ENCODE measurements at places on chromosomes 3 and 15.

DNA sequence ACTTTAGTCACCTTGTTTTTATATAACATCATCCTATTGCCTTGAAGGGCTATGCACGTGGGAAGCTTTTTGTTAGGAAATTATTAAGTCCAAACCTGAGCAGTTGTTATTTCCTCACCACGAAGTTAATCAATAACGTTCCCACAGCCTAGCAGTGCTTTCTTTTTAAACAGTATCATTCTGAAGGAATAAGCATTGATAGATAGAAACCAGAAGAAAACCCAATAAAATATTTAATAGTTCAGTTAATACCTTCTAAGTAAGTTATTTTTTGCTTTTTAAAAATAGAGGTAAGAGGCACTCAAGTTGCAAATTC is 149.3 kb downstream of the KCNMB2 start:
- no peak for DNase-seq

- no peak for DNase-seq
Observed at GRCh38 chr15:40290918-40291574, 8.2 kb upstream of the ANKRD63 start.

- DNase-seq, result no peak
Observed at GRCh38 chr3:9226326-9226725, 23.1 kb downstream of the SRGAP3 start.

- no peak for DNase-seq
Observed at GRCh38 chr3:12908859-12909258, 67.5 kb upstream of the RPL32 start.

GRCh38 chr3:178588628-178589027 is 52.4 kb downstream of the KCNMB2 start:
- DNase-seq, result no peak

DNA sequence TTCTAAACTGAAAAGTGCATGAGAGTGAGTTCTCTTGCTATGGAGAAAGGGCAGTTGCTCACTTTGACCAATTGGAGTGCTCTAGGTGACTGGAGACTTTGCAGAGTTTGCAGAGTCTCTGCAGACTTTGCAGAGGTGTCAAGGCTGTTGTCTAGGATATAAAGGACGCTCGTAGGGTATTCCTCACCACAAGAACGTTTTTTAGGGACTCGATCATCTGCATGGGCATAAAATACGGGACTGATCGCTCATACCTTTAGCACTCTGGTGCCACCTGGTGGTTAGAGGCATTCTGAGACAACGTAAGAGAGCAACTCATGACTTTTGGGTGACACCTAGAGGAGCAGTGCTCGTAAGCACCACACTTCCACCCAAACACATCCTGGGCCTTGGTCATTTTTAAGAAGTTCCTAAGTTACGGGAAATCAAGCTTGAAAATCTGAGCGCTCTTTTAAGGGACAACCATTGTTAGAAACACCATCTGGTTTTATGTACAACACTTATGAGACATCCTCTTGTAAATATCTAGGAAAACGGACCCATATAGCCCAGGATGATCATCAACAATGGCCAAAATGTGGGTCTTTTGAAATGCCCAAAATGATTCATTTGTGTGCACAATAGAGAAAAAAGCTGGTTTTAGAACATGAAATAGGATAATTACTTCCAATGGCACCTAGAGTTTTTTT is 51.6 kb upstream of the XCR1 start:
- DNase-seq, result peak; percentile 84

DNA sequence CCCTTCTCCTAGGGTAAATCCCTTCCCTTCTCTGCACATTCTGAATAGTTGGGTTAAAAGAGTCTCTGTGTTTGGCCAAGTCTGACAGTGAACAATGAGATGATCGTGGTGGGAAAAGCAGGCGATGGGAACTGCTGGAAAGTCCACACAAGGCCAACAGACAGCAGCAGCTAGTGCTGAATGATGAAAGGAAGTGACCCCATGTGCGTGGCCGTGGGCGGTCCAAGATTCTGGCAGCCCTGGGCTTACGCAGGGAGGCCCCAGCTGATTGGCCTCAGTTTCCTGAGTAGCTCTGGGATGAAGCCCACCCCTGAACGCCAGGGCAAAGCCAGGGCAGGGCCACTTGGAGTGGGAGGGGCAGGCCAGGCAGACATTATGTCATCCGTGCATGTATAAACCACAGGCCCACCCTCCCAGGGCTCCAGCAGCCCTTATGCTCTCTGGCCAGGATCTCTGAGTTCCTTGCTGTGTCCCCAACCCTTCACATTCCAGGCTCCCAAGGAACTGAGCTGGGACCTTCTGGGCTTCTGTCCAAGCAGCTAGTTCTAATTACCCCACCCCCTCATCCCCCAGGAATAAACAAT is 57.8 kb downstream of the CDC25A start:
- DNase-seq, result no peak

GRCh38 chr3:105811518-105812193 is 57.2 kb downstream of the CBLB start:
- DNase-seq, result no peak

GRCh38 chr3:187024536-187025226 is 94.4 kb downstream of the ST6GAL1 start:
- DNase-seq, result no peak

DNA sequence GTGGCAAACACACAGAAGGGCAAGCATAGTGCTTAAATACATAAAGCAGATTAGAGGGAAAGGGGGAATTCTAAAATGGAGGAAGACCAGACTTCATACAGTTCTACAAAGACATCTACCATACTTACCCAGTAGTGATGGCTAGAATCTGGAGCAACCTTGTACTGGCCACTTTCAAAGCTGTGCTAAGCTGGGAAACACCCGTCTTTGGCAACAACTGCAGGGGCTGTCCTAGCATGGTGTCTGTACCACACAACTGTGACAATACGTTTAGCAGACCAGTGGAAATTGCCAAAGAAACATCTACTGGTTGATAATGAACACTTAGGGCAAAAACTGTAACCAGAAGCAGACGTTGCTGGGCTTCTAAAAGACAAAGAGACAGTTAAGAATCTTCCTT is 97.0 kb downstream of the FBXL22 start:
- no peak for DNase-seq

DNA sequence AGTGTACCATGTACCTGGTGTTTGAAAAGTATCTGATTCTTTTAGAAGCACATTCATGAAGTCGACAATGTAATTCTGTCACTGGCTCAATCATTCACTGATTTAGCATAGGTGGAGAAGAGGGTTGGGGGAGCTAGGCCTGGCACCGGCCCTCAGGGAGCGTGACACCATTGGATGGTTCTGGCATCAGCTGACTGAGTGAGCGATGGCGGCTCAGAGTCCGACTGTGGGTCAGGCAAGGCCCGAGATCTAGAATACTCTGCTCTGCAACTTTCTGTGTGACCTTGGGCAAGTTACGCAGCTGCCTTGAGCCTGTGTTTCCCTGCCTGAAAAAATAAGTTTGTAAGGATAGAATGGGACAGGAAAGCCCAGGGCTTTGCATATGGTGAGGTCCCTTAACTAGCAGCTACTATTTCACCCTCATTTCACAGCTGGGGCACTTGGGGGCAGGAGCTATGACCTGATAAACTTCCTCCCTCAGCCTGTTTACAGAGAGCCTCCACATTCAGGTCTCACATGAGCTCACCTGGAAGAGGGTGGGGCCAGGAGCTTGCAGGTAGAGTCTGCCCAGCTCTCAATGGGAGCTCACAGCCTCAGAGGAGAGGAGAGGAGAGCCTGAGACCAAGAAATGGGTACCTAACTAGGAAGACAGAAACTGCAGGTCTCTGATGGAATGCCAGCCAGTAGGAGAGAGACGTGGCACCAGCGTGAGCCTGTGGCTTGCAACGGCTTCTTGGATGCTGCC is 153.7 kb upstream of the TLE3 start:
- no peak for DNase-seq

DNA sequence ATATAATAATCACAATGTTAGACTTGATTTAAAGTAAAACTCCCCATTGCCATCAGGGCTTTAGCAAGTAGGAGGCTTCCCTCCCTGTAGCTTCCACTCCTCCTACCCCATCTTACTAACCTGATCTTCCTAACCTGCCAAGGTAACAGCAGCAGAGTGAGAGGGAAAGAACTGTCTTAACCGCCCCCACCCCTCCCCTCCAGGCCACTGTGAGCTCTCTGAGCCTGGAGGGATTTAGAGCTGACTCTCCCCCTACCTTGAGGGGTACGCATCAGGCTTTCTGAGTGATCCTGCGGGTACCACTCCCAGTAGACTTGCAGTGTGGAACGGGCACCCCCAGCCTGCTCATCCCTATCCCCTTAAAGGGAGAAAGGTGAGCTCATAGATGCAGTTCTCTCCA is 11.4 kb upstream of the PRSS50 start:
- DNase-seq, result no peak

DNA sequence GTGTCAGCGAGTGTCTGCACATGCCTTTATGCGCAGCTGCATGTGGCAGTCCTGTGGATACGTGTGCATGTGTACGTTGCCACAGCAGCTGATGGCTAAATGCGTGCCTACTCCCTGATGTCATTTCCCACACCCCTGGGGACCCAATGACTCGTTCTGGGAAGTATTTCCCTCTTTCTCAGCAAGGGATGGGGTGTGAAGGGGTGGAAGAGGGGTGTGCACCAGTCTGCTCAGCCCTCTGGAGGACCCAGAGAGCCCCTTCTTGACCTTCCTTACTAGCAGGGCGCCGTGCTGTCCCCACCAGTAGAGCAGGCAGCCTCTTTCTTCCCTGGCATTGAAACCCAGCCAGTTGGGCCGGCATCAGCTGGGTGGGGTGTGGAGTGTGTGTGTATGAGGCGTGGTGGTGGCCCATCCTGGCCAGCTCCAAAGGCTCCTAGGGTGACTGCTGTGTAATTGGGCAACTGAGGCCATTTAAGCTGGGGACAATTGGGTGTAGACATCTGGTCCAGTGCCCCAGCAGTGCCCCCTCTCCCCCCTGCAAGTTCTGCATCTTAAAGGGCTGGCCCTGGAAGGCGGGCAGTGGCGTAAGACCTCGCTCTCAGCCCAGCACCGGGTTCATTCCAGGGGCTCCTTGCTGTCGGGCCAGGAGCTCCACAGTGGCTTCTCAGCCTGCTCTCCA is 19.2 kb downstream of the SNX33 start:
- DNase-seq, result no peak

DNA sequence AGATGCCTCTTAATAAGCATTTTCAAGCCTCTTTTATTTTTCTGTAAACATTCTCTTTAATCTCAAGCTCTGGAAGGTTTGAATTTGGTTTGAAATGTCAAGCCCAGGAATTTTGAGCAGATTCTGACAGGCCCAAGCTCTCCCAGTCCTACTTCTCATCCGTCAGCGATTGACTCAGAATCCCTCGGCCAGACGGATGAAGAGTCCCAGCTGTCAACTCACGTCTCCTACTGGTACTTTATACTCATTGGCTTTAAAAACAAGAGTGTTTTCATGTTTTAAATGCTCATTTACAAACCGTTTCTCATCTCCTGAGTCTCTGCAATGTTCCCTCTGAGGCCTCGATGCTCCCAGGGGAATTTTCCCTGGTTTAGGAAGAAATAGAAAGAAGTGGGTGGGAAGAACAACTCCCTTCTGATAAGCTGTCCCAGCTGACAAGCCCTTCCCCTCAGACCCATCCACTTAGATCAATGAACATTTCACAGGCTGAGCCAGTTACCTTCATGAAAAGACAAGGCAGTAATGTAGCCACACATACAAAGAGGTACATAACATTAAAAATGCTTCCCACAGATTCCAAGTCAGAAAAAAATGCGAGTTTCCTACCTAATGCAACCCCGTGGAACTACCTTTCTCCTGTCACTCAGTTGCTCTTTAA is 478.2 kb upstream of the DPH6 start:
- no peak for DNase-seq

DNA sequence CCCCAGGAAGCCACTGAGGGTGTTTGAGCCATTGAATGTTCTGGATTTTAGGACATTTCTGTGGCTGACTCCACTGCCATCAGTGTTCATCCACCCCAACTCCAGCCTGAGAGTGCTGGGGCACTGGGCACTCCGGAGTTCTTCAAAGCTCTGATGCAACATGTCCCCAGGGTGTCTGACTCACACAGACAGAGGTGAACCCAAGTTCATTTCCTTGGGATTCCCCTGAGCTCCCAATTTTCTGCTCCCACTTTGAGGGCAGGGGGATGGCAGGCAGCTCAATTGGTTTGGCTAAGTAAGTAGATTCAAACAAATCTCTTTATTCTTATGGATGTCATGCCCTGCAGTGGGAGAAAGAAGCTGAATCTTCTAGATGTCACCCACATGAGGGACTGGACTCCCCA is 2.2 kb downstream of the STRA6 start:
- DNase-seq, result no peak

Data from stimulated activated CD4-positive, alpha-beta T cell treated with anti-CD3 and anti-CD28 coated beads, Interleukin-4, amount 100 ng/mL, for 1 hour (primary cell).